ENCODE measurements at places on chromosomes 3 and 15.

- DNase-seq: no peak
Measured at GRCh38 chr3:105759442-105760078, 109.3 kb downstream of the CBLB start.

- DNase-seq: no peak
Measured at GRCh38 chr15:76979996-76980520, 14.9 kb upstream of the PSTPIP1 start.

- no peak for DNase-seq
Measured at GRCh38 chr3:21962456-21962855, 211.4 kb upstream of the ZNF385D start.

DNA sequence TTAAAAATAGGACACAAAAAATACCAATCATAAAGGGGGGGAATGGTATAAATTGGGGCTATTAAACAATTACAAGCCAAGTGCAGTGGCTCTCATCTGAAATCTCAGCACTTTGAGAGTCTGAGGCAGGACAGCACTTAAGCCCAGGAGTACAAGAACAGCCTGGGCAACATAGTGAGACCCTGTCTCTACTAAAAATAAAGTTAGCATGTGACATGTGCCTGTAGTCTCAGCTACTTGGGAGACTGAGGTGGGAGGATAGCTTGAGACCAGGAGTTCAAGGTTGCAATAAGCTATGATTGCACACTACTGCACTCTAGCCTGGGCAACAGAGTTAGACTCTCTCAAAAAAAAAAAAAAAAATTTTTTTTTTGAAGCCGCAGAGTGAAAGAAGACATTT, 23.8 kb upstream of the GABPB1 start:
- no peak for DNase-seq

DNA sequence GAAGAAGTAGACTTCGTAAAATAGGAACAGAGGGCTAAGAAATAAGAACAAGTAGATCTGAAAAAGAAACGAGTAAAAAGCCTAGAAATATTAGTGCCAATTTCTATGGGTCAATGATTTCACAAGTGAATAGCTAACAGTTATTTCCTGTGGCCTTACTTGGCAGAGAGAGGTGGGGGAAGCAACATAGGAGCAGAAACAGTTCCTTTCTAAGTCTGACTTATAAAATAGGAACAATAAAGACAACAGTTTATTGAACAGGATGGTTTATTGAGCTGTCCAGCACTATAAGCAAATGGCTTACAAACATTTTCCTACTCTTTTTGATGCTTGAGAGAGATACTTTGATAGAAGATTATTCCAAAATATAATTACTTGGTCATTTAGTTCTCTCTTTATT, 37.9 kb downstream of the AGTR1 start:
- DNase-seq: no peak

DNA sequence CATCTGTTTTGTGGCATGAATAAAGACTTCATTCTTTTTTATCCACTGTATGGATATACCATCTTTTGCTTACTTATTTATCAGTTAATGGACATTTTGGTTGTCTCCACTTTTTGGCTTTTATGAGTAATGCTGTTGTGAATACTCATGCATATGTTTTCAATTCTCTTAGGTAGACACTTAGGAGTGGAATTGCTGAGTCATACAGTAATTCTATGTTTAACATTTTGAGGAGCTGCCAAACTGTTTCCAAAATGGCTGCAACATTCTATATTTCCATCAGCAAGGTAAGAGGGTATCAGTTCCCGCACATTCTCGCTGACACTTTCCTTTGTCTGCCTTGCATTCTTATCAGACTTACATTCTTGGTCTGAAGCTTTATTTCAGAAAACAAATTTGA, 191.1 kb downstream of the WNT5A start:
- DNase-seq: peak; percentile 3

GRCh38 chr3:117195034-117195433, 485.5 kb downstream of the TUSC7 start:
- no peak for DNase-seq

DNA sequence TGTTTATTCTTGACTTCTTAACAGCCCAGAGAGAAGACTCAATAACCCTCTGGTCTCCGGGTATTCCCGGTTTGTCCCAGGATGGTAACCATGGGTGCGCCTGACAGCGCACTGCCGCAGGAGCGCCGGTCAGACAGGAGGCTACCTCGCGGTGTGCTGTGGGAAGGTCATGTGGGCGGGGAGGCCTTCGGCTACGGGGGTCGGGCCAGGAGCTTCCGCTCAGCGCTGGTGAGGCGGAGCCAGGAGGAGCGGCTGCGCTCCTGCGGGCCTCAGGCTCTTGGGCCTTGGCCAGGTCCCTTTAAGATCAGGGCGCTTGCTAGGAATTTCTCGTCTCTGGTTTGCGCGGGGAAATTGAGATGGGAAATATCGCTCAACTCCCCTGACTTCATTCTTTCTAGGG, 182.3 kb upstream of the NDN start:
- no peak for DNase-seq

DNA sequence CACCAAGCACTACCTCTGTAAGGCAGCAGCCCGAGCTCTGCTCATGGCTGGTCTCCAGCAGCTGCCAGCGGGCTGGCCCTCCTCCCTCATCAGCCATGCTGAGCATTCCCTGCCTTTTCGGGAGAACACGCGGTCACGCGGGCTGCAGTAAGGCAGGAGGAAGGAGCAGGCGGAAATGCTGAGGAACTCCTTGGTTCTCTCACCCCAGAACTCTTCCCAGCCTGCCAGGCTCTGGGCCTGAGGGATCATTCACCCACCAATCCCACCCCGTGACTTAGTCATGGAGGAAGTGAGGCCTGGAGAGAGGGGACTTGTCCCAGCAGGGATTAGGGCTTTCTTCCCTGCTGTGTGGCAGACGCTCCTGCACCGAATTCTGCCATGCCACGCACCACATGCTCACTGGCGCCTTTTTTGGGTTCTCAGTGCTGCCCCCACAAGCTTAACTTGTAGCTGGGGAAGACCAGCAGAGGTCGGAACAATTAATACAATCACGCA, 42.9 kb upstream of the RPL32 start:
- DNase-seq: no peak

DNA sequence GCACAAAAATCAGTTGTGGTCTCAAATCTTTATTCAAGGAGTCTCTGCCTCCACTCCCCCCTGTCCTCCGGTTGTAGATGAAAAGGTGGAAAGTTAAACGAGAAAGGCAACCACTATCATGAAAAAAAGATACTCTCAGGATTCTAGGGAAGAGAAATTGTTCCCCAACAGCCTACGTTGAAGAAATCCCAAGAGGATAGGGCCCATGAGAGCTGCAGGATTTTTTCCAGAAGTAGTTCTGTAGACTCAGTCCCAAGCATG, 14.3 kb downstream of the ZIC1 start:
- no peak for DNase-seq

DNA sequence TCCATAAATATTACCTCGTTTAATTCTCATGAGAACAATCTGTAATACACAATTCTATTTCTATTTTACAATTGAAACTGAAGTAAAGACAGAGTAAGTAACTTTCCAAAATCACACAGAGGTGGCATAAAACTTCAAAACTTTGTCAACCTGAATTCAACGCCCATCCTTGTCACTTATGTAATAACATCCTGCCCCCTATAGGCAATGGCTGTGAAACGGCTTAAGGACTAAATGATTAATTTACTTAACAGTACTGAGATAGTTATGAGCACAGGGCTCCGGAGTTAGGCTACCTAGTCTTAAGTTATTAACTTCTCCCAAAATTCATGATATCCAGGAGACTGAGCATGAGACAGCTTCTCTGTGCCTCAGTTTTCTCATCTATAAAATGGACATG, 293.1 kb upstream of the CHRM5 start:
- DNase-seq: peak; percentile 43

DNA sequence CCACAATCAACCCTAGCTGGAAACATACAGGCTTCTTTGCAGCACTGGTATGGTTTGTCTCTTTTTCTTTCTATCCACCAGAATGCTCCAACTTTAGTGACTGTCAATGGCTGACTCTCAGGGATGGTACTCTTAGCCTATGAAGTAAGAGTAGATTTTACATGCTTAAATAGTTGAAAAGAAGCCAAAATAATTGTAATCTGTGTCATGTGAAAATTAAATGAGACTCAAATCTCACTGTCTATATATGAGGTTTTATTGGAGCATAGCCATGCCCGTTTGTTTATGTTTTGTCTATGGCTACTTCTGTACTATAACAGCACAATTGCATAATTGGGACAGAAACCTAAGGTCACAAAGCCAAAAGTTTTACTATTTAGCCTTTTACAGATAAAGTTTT, 29.1 kb upstream of the PDZRN3 start:
- no peak for DNase-seq

DNA sequence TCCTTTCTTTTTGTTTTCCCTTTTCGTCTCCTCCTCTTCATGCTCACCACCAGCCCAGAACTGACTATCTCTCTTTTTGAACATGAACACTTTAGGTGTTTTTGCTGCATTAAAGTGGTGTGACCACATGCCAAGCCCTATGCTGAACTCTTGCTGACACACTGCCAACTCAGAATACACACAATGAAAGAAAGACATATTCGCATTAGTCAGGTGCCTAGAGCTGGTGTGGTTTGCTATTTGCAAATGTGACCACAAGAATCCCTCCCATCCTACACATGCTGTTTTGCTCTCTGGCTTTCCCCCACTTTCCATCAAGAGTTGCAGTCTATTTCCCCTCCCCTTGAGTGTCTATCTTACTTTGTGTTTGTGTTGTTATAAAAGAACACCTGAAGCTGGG, 967.8 kb upstream of the CFAP20DC start:
- DNase-seq: peak; percentile 43

DNA sequence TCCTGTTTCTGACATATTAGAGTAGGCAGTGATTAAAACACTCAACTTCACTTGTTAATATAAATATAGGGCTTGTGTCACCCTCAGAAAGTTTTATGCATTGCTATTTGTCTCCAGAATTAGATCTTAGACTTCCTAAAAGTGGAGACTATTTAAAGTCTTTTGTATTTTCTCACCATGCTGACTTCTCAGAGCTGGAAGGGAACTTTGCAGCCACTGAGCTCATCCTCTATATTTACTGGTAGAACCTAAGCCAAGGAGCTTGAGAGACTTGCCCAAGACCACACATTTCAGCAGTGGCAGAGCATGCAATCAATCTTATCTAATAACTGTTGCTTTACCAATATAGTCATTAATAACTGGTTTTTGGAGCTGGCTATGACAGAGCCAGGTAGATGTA, 53.2 kb downstream of the STAC start:
- no peak for DNase-seq

GRCh38 chr15:42133886-42134502, 22.4 kb downstream of the PLA2G4F start:
- peak; percentile 72 for DNase-seq

GRCh38 chr3:156176048-156176447, 55.7 kb downstream of the KCNAB1 start:
- DNase-seq: no peak

- no peak for DNase-seq
Measured at GRCh38 chr3:50978991-50979667, 304.4 kb downstream of the DOCK3 start.

DNA sequence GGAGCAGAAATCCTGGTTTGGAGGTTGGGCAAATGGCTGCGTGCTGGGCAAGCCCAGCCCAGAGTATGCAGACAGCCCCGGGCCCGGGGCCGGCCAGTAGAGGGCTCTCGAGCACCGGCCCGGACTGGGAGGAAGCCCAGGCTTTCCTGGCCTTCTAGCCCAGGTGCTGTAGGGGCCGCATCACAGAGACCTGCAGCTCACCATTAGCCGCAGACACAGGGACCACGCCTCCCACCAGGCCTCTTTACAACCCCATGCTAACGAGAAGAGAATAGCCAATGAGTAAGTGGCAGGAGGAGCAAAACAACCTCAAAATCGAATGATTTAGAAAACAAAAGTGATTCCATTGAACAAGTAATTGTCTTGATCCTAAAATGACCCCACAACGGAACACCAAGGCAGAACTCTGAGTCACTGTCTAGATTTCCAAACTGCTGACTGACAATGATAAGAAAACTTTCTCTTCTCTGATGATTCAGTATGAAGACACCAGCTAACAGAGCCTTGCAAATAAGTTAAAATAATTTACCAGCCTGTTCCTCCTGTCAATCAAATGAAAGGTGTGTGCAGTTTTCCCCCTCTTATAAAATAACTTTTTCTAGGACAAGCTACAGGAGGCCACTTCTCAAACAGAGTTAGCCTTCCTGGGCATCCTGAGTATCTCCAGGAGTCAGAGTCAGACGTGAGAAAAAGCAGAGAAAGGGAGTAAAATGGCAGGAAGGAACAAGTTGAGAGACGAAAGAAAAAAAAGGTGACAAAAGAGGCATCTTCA, 102.2 kb downstream of the DGKG start:
- peak; percentile 83 for DNase-seq

DNA sequence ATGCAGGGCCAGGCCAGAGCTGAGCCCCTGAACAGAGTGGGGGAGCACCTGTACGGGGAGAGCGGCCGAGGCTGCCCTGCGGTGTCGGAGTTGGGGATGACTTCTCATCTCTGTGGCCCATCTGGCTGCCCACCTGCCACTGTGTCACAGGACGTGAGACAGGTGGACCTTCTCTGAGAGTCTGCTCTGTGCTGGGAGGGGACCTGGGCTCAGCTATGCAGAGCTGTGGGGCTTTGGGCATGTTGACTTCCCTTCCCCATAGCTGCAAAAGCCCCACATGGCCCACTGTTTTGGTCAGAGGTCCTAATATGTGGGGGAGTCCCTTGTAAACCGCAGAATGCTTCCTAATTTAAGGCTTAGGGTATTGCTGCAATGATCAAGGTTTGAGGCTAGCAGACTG, 68.0 kb upstream of the TRPM1 start:
- DNase-seq: no peak

GRCh38 chr15:67340630-67341029, 86.0 kb downstream of the IQCH start:
- DNase-seq: no peak
